Immature natural killer cell (primary cell): ENCODE measurements at places on chromosomes 3 and 15. TPM values are rescaled to one million over a fixed set of nuclear protein-coding genes. Genes with fewer than 3 reads are reported as not detected.

- DNase-seq: no peak
Measured at GRCh38 chr15:99421758-99422157, 144.0 kb upstream of the MEF2A start.

DNA sequence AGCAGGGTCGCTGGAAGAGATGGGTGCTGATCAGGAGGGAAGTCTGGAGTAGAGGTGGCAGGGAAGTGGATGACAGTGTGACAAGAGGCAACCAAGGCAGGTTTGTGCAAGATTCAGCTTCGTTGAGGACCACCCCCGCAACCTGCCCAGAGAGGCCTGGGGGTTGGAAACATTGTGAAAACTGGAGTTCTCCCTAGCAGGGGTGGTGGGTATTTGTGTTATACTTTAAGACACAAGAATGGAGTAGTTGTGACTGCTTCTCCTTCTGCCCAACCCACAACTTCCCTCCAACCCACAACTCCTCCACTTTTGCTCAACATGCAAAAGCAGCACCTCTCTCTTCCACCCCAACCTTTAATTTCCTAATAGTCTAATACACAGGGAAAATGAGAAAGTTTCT lies 8.6 kb upstream of the ARNT2 start:
- no peak for DNase-seq

DNA sequence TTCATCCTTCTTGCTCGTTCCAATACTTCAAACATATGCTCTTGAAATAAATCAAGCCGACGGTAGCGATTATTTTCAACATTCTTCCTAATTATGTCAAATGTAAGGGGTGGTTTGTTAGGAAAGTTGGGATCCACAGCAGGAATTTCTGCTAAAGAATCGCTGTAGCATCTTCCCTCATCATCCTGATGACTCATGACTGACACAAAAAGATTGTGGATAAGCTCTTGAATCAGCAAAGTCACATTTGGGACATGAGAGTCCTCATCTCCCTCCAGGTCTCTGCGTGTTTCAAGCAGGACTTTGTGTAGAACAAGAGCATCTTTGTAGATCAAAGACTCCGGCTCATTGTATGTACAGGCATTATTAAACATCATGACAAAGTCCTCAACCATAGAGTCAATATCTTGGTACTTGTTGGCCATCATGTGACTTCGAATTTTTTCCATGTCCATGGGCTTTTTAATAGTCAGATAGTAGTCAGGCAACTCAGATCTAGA lies 73.0 kb downstream of the UQCC5 start:
- DNase-seq: no peak

GRCh38 chr3:168497741-168498140 lies 402.0 kb upstream of the GOLIM4 start:
- no peak for DNase-seq

GRCh38 chr15:51077221-51078153 lies 17.2 kb downstream of the TNFAIP8L3 start:
- DNase-seq: peak; percentile 64

NLGN1 gene
- not detected for polyA plus RNA-seq

IL5RA gene
- not detected for polyA plus RNA-seq
